KG1 (cell line): ENCODE measurements at places on chromosomes 16 and 17.

DNA sequence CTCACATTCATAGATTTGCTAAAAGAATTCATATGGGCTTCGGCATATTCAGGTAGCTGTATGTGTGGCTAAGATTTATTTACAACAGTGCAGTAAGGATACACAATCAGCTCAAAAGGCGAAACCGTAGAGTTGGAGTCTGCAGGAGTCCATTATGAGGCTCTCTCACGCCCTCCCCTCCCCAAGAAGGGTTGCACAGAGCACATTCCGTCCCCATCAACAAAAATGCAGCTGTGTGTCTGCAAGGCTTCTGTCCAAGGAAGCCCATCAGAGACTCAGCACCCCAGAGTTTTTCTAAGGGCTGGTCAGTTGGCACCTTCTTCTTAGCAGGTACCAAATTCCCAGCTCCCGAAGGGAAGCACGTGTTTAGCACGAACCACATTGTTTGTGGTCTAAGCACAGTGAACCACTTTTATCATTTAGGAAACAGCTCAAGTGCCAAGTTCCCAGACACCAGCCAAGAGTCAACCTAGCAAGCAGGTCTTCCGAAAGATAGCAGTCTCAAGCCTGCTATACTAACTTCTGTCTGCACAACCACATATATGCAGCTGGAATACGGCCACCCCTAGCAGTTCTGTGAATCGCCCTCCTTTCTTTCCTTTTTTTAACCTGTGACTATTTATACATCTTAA is 28.5 kb upstream of the MEAK7 start:
- DNase-seq, result peak; percentile 39

GRCh38 chr16:68737730-68738629 is 888 bp downstream of the CDH1 start:
- no peak for DNase-seq

DNA sequence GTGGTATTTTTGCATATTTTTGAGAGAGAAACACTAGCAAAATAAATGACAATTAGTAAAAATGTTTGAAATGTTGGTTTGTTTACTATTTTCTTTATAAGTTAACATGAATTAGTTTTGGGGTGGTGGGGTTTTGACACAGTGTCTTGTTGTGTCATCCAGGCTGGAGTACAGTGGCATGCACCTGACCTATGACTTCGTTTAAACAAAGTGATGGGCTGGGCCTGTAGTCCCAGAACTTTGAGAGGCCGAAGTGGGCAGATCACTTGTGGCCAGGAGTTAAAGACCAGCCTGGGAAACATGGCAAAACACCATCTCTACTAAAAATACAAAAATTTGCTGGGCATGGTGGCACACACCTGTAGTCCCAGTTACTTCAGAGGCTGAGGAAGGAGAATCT is 17.9 kb upstream of the HEATR3 start:
- no peak for DNase-seq

GRCh38 chr17:80749611-80750010 is 205.0 kb downstream of the RPTOR start:
- DNase-seq, result no peak

- no peak for DNase-seq
These were observed 23.1 kb downstream of the SSH2 start for GRCh38 chr17:29906969-29907368.

DNA sequence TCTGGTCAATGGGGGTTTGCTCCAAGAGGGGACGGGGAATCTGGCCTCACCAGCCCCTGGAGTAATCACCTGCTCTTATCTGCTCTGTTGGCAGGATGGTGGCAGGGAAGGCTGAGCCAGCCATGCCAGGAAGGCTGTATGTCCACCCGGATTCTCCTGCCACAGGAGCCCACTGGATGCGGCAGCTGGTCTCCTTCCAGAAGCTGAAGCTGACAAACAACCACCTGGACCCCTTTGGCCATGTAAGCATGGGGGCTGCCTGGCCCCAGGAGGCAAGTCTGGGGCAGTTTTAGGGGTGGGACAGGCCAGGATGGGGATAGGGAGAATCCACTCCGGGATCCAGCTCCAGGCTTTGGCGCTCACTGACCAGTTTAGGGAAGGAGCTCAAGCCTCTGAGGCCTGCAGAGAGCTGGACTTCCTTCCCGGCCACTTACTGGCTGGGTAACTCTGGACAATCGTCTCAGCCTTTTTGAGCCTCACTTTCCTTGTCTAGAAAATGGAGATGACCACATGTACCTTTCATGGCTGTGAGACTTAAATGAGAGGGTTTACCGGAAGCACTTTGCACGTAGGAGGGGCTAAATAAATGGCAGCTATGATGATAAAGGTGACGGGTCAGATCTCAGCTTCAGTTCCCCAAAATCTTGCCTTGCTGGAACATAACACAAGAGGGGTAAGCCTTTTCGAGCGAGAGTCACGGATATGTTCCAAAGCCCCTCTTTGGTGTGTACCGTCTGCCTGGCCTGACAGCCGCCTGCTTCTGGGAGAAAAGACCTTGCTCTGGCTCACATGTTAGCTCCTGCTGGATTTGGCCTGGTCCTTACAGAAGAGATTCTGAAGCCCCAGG is 15.4 kb downstream of the TBX4 start:
- DNase-seq, result no peak

DNA sequence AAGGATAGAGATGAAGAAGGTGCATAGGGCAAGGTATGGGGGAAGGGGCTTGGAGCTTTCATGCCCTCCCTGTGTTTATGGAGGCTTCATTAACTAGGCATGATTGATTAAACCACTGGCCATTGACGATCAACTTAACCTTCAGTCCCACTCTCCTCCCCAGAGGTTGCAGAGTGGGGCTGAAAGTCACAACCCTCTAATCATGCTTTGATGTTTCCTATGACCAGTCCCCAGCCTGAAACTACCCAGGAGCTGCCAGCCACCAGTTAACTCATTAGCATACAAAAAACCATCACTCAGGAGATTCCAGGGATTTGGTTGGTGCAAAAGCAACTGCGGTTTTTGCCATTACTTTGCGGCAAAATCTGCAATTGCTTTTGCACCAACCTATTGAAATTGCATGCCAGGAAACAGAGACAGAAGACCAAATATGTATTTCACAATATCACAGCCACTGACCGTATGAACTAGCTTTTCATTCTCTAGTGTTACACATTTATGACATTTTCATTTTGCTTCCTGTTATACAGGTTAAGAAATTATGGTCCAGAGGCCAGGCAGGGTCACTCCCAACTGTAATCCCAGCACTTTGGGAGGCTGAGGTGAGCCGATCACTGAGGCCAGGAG is 5.4 kb downstream of the GFOD2 start:
- DNase-seq, result no peak

DNA sequence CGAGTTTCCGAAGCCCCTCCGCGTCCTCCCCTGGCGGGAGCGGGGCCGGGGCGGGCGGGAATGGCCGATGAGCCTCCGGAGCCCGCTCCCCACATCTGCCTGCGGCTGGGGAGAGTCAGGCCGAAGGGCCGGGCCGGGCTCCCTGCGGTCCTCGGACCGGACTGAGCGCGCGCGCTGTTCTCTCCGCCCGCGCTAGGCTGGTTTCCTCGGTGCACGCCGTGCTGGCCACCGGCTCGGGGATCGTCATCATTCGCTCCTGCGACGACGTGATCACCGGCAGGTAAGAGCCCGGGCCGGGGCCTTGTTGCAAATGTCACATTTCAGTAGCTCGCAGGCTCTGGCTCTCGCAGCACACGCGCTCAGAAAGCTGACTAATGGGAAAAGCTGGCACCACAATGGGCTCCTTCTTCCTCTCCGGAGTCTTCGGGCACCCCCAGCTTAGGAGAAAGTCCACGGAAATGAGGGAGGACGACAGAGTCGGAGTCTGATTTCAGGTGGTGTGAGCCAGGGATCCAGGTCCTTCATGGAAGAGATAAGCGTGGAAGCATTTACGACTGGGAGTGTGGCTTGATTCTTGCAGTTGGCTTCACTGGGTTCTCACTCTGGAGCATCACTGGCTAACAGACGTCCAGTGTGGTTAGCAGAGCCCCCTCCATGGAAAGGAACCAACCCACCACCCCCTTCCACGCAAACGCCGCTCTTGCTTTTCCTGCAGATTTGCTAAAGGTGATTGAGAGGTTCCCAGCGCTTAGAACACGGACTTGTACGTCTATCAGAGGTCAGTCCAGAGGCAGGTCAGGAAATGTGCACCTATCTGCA is 715 bp downstream of the TLCD3A start:
- DNase-seq, result no peak

- no peak for DNase-seq
These were observed 18.1 kb downstream of the DNASE1 start for GRCh38 chr16:3672571-3673041.

DNA sequence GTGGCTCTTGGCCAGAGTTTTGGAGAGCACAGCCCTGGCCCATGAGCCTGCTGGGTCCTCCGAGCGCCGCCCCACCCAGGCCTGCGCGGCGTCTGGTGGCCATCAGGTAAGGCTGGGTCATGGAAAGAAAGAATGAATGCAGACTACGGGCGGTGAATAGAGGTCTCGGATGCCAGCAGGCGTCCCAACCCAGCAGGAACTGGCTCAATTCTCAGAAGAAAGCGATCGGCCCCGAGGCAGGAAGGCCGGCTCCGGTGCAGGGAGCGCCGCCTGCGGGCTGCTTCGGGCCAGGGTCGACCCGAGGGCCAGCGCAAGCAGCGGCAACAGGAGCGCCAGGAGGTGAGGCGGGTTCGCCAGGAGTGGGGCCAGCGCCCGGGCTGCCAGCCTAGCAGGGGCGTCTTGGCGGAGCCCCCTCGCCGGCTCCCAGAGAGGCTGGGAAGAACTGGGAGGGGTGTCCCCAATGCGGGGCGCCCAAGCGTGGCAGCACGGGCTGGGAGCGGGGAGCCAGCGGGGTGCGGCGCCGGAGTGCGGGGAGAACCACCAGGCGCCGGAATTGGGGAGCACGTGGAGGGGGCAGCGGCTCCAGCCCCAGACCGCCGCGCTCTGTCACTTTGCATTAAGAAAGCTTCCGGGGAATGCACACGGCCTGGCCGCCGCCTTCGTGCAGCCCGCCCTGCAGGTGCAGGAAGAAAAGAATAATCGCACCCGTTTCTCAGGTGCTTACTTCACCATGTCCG is 7.1 kb upstream of the TMC5 start:
- no peak for DNase-seq

GRCh38 chr17:54967621-54968261 is 713 bp downstream of the COX11 start:
- DNase-seq, result peak; percentile 58

- DNase-seq, result no peak
These were observed 1.1 kb downstream of the PGAP6 start for GRCh38 chr16:380762-381011.

- DNase-seq, result no peak
These were observed 11.6 kb upstream of the STRADA start for GRCh38 chr17:63753215-63753614.

- no peak for DNase-seq
These were observed 969.7 kb downstream of the CDH11 start for GRCh38 chr16:64151990-64152767.

GRCh38 chr16:68506331-68507053 is 32.6 kb upstream of the ZFP90 start:
- no peak for DNase-seq

DNA sequence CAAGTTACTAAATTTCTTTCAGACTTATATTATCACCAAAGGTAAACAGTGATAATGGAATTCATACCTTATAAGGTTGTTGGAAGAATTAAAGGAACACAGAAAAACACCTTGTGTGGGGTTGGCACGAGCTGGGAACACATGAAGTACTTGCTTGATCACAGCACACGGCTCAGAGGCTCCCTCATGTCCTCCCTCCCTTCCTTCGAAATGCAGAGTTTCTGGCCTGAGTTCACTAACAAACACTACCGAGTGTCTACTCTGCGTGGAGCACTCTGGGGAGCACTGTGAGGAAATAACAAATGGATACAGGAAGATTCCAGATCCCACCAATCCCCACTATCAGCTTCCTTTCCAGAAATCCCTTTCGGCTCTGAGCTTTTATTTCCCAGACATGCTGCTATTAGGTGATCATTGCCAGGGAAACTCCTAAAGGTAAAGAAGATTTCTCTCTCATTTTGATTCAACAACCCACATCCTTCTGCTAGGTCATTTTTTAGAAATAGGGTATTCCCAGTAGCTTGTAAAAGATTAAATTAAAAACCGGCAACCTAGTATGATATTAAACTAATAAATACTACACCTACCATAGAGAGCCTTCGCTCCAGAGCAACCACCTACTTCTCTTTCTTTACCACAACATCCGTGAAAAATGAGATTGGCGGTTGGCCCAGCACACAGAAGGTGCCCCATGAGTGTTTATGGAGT is 6.1 kb upstream of the HNF1B start:
- DNase-seq, result no peak
